Fibroblast of gingiva (primary cell): ENCODE measurements at places on chromosomes 1 and 21.

DNA sequence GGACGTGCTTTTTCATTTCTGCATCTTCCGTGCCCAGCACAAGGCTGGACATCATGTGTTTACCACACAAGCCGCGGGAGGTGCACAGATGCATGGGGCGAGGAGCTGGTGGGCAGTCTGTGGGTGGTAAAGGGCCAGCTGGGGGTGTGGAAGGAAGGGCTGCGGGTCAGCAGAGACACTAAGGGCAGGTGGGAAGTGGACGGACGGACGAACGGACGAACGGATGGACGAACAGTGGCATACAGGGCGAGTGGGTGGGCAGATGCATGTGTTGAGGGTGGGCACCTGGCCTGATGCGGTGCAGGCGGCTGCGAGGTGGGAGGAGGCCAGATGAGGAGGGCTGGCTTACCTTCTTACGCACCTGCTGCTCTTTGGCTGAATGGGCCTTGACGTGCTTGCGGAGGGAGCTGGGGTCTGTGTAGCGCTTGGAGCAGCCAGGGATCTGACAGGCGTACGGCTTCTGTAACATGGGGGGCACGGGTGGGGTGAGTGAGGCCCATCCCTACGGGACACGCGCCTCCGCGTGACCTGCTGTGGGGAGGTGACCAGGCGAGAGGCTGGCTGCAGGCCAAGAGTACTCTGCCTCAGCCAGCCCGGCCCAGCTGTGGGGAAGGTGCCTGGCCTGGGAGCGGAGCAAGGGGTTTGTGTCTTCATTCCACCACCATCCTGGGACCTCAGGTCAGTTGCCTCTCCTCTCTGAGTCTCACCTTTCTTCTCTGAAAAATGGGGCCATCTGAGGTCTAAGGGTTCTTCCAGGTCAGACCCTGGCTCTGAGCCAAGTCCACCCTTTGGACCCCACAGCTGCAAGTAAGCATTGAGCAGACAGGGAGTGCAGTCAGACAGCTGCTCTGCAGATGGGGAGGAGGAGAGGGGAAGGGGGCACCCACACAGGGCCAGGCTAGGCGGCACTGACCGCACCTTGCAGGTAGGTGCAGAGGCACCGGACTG, 65.5 kb downstream of the DMRTB1 start:
- DNase-seq, result no peak

DNA sequence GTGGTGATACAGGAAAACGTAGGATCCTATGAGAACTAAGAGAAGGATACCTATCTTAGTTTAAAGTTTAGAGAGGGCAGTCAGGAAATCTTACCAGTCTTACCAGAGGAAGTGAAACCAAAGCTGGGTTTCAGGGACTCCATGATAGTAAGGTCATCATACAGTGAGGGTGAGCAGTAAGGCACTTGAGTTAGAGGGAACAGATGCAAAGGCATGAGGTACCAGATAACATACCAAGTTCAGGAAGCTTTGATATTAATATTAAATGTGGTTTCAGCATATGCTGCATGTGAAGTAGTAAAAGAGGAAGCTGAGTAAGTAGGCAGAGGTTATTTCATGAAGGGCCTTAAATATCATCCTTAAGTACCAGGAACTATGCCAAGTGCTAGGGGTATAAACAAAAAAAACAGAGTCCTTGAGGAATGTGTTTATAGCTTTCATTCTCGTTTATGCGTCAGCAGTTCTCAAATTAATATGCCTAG, 16.9 kb downstream of the ATG4C start:
- DNase-seq, result peak; percentile 26

DNA sequence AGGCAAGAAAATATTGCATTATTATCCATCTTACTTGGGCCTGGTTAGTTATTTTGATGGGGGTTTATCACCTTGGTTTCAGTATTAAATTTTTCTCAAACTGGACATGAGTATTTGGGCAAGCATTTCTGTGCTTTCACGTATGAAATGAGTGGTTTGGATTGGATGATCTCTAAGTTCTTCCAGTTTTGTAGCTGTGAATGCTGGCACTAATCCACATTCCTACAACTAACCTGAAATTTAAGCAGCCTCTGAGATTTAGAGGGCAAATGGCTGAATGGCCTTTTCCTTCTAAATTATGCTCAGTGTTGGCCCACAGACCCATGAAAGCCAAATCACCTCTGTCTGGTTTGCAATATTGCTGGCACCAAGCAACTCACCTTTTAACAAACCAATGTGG, 475.0 kb upstream of the B3GALT2 start:
- DNase-seq, result no peak

GRCh38 chr1:38858833-38859560, 575 bp downstream of the RRAGC start:
- DNase-seq, result peak; percentile 46

- DNase-seq, result no peak
These were observed 1016.3 kb upstream of the NCAM2 start for GRCh38 chr21:19981938-19982337.

DNA sequence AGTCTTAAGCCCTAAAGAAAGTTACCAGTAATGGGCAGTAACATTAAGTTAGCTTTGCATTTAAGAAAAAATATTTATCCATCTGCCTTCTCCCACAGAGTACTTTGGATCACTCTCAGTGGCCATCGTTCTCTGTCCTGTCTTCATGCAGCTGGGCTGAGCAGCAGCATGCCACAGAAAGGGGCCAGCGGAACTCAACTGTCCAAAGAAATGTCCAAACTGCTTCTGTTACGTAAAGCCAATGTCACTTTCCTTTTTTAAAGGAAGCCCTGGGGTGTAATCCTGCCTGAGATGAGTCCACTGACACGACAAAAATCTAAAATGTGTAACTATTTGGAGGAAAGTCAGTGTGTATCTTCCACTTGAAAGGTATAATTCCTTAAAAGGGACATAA, 291.6 kb downstream of the SMYD3 start:
- no peak for DNase-seq

DNA sequence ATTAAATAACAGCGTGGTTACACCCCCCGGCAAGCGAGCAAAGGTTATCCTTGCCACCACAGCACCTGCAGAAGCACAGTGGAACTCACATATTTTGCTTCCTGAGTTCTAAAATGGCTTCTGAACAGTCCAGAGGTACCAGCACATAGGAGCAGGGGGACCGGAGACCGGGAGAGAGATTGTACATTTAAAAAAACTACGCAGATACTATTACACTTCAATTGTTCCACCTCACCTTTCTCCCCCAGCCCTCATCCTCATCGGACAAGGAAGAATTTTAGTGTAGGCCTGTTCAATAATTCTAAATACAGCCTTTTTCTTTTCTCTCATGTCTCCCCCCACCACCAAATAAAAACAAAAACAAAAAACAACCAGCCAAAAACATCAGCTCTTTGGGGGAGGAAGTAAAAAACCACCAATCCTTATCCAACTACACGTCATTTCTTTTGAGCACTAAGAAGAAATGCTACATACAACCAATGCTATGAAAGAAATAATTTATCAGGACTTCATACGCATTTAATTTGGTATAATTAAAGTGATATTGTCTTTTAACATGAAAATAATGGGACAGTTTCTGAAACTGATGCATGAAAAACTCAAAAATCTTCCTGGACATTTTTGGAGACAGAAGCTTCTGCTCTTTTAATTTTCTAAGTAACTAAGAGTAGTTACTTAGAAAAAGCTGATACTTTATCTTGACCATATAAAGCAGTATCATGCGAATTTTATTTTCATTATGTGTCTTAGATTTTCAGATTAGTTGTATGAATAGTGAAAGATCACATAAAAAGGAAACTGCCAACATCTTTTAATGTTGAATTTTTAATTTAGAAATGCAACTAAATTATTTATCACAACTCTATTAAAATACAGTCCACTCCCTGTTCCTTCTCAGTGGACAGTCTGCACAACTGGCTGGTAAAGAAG, 9.1 kb downstream of the CDKN2C start:
- no peak for DNase-seq

DNA sequence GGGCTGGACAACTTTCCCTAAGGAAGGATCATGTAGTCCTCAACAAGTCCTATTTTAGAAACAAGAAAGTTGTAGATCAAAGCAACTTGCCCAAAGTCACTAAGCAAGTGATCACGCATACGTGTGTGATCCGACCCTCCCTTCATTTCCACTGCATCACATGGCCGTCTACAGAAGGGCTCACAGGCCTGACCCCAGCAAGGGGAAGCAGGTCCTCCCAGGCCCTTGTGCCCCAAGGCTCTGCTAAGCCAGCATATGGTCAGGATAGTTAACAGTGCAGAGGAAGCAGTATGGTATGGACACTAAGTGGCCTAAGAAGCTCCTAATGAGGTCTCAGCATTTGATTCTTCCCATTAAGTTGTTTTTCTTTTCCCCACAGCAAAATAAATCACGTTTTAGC, 24.8 kb downstream of the TFAP2E start:
- no peak for DNase-seq
